ENCODE measurements at places on chromosomes 6 and 20. TPM values are rescaled to one million over a fixed set of nuclear protein-coding genes. Genes with fewer than 3 reads are reported as not detected.

Gene TFAP2B
- under 0.01 TPM for total RNA-seq

Gene NEU1
- total RNA-seq: 114 TPM

Gene IRF4
- 186 TPM for total RNA-seq

Gene ABHD16B
- total RNA-seq: not detected

Gene ULBP2
- total RNA-seq: 2.0 TPM

Gene MATN4
- total RNA-seq: not detected

Gene GGTLC1
- not detected for total RNA-seq

Gene UNC93A
- not detected for total RNA-seq

Gene SLX4IP
- total RNA-seq: 5.8 TPM

Gene KCNS1
- under 0.01 TPM for total RNA-seq

Gene LHFPL5
- not detected for total RNA-seq

Gene VWA7
- total RNA-seq: 0.15 TPM

Gene RBL1
- total RNA-seq: 18.2 TPM

Gene NFATC2
- total RNA-seq: 0.73 TPM

Gene SLC22A16
- total RNA-seq: not detected

Gene TBC1D22B
- 9.8 TPM for total RNA-seq

Gene CFAP61
- total RNA-seq: 1.1 TPM

All from melanocyte of skin (primary cell).